ENCODE measurements at places on chromosomes 5 and 9.

- no peak for DNase-seq
Measured at GRCh38 chr5:39461007-39461682, 36.4 kb upstream of the DAB2 start.

GRCh38 chr9:130536701-130537107 lies 42.7 kb upstream of the FUBP3 start:
- DNase-seq: no peak

- peak; percentile 46 for DNase-seq
Measured at GRCh38 chr5:151222790-151223446, 974 bp downstream of the CCDC69 start.

DNA sequence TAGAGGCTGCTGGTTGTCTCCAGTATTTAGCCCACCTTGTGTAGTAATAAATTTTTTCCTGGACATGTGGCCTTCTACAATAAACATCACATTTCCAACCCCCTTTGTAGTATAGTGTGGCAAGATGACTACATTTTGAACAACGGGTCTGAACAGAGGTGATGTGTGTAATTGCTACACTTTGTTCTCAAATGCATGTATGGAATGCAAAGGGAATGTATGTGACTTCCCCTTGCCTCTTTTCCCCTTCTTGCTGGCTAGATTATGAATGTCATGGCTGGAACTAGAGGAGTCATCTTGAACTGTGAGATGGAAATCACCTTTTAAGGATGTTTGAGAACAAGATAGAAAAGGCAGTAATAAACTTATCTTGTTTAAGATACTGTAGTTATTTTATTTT lies 54.5 kb downstream of the PRR16 start:
- DNase-seq: no peak

DNA sequence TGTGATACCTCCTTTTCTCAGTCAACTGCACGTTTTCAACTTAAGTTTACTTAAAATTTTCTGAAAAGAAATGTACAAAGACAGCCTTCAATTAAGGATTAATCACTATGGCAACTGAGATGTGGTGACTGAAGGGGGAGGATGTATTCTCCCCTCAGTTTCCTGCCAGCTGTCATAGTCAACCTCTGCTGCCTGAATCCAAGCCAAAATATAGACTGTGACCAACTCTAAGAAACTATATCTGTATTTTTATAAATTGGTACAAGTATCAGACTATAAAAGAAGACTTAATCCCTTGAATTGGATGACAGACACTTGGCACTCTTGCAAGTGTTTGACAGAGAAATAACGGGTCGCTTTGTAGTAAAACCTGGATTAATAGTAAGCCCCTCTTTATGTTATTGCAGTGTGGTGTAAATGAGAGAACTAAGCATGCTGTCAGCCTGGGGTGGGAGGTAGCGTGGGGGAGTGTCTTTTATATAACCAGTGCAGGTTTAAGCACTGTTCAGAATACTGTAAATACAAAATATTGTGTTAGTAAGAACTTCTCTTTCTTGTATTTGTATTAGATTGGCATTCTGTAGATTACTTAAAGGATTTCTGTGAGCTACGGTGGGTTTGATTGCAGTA lies 106.4 kb downstream of the ERCC6L2 start:
- DNase-seq: no peak

GRCh38 chr9:68775003-68775730 lies 70.1 kb downstream of the PIP5K1B start:
- DNase-seq: no peak

- DNase-seq: no peak
Measured at GRCh38 chr5:126752081-126752785, 24.7 kb upstream of the LMNB1 start.

GRCh38 chr5:127832067-127832466 lies 128.9 kb downstream of the CCDC192 start:
- no peak for DNase-seq

DNA sequence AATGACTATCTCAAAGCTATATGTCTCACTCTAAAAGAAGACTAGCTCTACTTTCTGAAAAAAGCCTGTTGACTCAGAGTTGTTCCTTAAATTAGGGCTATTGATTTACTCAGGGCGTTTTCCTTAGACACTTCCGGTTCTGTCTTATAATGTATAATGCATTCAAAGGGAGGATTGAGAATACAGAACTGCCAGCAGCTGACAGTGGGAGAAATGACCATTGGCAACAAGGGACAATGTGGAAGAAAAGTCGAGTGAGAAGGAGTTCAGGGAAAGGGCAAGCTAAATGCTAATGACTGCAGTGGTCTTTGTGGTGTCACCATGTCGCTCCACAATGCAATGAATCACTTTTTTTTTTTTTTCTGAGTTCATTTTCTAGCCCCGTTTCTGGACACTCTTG lies 65.7 kb upstream of the ANKH start:
- no peak for DNase-seq

DNA sequence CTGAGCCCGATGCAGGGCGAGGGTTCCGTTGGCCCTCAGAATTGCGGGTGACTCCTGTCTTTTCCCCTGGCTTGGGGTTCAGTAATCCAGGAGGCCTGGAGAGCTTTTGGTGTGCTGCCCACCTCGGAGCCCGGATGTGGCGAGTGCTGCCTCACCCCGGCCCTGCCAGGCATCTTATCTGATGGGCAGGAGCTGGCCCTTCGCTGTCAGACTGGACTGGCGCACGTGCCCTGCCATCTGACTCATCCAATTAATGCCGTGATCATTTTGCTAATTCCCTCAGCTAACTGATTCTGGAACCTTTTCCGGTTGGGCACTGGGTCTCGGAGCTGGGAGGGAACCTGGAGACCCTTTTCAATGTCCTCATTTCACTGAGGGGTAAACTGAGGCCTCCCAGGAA lies 34.6 kb downstream of the RXRA start:
- no peak for DNase-seq

- no peak for DNase-seq
Measured at GRCh38 chr9:134260801-134261200, 65.5 kb upstream of the RXRA start.

DNA sequence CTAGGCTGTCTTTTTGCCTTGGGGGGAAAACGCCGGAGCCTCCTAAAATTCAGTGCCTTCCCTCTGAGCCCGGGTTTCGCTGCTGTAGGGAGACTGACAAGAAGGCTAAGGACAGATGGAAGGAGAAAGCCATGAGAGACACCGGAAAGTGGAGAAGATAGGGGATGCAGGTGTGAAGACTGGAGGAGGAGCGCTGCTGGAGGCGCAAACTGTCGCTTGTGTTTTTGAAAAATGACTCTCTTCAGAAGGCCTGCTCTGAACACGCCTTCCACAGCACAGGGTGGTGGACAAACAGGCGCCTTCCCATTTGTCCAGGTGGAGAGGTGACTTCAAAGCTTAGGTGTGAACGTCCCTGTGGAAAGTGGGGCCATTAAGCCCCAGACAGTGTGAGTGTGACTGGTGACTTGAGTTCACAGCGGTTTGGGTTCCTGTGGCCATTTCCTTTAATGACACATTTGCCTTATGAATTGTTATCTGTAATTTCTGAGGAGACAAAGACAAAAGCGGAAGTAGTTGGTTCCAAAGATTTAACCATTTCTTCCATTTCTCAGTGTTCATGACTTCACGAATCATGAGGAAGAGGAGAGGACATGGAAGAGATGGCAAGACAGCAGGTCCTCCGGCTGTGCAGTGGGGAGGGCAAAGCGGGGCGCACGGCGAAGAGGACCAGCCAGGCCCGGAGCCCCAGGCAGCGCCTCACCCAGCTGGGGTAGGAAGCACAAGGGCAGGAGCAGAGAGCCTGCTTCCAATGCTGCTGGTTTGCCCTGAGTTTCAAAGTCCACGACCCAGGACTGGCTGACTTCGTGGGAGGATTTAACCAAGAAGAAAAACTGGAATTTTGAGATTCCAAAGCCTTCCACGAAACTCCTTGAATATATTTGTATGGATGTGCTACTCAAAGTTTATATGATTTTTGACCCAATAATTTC lies 27.8 kb upstream of the SEMA4D start:
- no peak for DNase-seq

GRCh38 chr9:92474587-92474986 lies 7.7 kb downstream of the ASPN start:
- DNase-seq: no peak

- DNase-seq: peak; percentile 27
Measured at GRCh38 chr9:114007991-114008666, 70.0 kb downstream of the AMBP start.

GRCh38 chr5:151405334-151406160 lies 41.9 kb upstream of the SLC36A1 start:
- no peak for DNase-seq

DNA sequence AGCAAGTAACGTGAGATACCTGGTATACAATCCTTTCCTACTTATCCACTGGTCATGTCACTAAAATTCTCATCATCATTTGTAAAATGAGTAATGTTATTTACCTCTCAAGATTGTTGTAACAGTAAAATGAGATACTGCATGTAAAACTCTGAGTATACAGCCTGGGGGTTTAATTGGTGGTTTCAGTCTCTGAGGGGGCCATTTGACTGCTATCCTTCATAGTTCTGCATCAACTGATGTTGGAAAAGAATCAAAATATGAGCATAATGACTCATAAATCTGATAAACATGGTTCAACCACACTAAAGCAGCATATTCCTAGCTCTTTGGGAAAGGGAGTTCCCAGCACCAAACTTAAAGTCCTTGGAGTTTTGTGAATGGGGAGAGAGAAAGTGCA lies 181.0 kb upstream of the GHR start:
- no peak for DNase-seq

DNA sequence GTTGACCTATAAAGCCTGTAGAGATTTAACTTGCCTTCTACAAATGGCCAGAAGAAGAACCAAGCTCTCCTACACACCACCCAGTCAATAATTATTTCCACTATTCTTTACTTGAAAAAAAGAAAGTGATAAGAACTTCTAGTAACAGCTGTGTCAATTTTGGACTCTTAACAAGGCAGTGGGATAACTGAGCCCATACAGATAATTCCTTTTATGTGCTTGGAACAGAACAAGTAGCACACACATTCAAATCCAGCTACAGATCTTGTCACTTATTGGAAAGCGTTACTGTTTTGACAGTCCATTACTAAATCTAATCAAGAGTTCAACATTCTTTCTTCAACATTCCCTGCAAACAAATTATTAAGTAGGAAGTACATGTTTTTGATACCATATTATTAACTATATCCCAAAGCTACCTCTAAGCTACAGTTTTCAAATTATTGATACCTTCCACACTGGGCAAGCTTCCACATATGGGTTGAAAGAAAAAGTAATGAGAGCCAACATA lies 6.3 kb downstream of the PTGER4 start:
- DNase-seq: no peak

- no peak for DNase-seq
Measured at GRCh38 chr9:95249986-95250385, 67.5 kb downstream of the FANCC start.

- no peak for DNase-seq
Measured at GRCh38 chr9:78899006-78899405, 602.1 kb downstream of the PSAT1 start.

- DNase-seq: no peak
Measured at GRCh38 chr9:76617497-76618175, 146.6 kb upstream of the PCA3 start.

DNA sequence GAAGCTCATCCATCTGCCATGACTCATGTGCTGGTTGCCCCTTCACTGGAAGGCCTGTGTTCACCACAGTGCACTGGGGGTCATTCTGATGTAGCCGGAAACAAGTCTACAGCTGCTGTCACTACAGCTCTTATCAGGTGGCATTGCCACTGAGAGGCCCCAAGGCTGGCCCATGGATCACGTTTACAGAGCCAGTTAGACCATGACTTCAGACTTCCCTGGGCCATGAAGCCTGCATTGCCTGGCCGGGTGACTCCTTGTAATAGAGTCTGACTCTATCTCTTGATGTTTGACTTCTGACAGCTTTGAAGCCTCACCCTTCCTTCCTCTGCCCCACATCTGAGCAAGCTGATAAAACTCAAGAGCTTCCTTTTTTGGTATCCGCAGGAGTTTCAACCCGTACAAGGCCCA lies 473.5 kb upstream of the DAP start:
- no peak for DNase-seq

DNA sequence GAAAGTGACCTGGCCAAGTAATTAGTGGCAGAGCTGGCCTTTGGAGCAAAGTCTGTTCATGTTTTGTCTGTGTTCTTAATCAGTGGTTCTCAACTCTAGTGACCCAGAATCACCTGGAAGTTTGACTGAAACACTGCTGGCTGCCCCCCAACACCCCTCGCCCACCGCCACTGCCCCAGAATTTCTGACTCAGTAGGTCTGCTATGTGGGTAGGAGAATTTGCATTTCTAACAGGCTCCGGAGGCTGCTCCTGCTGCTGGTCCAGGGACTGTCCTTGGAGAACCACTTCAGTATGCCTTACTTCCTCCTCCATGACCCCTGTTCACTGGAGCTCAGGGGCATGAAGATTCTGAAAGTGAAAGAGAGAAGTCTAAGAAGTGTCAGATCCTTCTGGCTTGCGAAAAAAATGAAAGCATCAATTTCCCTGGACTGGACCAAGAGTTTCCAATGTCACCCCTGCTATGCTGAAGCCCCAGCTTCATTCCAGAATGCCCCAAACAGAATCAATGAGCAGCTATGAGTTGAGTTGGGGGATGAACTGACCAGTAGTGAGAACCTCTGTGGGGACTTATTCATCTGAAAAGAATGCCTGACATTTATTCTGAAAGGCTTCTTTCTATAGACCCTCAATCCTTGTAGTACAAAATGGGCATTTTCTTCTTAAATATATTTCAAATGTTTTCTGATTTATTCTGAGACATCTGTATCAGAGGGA lies 20.8 kb upstream of the COL15A1 start:
- DNase-seq: no peak

DNA sequence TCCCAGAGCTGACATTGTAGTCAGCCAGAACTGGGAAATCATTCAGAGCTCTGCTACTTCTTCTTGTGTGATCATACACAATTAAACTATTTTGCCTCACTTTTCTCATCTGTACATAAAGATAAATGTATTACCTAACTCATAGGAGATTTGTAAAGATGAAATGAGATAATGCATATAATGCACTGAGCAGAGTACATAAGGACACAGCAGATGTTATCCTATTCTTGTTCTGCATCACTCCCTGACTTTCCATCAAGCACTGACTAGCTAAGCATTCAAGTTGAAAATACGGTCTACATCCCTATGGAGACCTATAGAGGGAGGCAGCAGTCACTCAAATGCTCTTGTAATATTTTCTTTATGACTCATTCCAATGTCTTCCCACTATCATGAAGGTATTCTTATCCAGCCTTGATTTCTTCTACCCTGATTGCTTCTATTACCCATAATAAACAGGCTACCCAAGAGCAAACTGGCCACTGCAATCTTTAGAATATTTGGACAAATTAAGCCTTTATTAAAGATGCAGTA lies 16.3 kb upstream of the PRR16 start:
- no peak for DNase-seq

GRCh38 chr5:133265257-133265656 lies 213.4 kb downstream of the HSPA4 start:
- no peak for DNase-seq

GRCh38 chr5:93430118-93430517 lies 150.9 kb downstream of the NR2F1-AS1 start:
- DNase-seq: no peak
